Stimulated activated CD4-positive, alpha-beta T cell treated with anti-CD3 and anti-CD28 coated beads, TNF-alpha, amount 100 ng/mL, for 1 hour (primary cell): ENCODE measurements at places on chromosomes 7 and 10.

DNA sequence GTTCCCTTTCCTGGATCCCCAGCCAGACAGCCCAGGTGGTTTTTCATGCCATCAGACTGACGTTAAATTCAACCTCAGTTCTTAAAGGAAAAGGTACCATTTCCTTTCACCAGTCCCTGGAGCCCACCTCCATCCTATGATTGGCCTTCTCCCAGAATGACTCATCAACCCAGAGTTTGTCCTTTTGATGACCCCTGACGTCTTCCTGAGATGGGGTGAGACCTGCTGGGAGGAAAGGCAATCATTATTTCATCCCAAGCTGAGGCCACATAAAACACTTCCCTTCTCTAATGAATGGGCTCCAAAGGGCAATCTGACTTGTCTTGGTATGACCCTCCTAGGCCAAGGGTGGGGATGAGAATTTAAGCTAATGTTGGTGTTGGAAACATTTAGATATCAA is 750.7 kb downstream of the SUGCT start:
- no peak for DNase-seq

DNA sequence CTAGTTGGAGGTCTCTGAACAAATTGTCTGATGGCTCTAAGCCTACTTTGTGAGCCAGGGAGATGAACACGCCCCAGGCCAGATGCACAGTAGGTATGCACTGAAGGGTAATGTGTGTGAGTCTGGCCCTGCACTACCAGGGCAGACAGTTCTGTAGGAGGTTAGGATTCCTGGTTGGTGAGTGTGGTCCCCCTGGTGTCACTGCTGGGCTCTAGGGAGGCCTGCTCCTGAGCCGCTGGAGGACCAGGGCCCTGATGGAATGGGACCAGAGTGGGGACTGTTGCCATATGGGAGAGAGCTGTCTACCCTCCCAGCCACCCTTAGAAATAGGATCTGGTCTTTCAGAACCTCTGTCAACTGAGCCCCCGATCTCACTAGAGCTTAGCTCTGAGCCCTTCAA is 42.0 kb downstream of the CDH23 start:
- DNase-seq = no peak

DNA sequence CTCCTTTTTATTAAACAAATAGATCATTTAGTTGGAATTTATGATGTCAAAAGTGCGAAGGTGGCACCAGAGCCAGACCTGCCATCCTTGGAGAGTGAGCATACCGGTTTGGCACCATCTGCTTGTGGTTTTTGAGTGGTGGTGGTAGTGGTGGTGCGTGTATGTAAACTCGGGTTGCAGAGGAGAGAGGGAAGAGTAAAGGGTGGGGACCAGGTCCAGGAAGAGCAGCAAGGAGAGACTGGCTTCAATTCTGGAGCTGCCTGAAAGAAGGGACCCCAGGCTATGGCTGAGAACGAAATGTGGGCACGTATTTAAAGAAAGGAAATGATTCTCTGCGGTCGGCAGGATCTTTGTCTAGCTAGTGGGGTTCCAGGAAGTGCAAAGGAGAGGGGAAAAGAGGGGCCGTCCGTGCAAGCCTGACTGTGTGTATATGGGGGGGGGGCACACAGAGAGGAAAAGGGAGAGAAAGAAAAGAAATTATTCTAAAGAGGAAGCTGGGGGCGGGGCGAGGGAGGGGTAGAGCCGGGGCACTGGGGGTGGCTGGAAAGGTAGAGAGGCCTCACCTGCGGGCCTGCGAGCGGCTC is 448 bp upstream of the GOLGA7B start:
- no peak for DNase-seq

DNA sequence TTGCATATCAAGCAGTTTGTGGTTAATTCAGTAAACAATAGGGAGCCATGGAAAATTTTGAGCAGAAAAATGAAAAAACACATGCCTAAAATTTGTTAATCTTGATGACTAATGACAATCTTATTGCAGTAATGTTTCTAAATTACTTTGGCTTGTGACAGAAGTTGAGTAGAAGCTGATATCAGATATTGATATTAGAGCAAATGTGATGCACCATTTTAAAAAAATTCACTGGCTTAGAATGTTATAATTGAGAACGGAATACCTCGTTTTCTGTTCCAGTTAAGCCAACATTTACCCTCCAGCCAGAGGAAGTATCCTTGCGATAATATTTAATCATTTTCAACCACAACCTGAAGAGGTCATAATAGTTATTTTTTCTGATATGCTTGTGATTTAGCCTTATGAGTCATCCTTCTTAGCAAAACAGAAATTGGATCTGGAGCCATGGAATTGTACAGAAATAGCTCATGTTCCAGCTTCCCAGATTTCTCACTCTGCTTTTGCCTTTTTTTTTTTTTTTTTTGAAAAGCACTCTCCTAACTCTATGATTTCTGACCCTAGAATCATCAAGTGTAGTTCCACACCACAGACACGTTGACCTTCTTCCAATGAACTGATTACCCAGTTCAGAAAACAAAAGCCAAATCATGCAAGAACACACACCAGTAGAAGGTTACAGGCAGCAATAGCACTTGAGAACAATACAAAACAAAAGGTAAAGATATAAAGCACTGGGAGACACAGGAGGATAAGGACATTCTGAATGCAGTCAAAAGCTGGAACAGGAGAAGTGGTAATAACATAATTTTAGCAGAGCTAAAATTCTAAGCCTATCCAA is 96.8 kb upstream of the PHYHIPL start:
- no peak for DNase-seq

DNA sequence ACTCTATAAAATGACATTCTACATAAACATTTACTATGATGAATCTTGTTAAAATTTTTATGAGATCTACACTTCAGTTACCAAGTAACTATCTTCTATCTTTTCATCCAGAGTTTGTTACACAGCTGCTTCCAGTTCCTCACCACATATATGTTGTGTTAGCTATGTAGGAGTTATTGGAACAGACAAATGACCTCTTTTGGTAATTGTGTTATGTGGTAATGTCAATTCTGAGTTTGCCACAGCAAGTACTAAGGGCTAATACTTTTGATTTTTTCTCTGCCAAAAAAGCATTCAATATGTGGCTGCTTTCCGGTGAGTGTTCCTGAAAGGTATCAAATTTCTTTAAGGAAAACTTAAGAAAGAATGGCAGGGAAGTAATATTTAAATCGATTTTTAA is 573.9 kb upstream of the PCDH15 start:
- no peak for DNase-seq

DNA sequence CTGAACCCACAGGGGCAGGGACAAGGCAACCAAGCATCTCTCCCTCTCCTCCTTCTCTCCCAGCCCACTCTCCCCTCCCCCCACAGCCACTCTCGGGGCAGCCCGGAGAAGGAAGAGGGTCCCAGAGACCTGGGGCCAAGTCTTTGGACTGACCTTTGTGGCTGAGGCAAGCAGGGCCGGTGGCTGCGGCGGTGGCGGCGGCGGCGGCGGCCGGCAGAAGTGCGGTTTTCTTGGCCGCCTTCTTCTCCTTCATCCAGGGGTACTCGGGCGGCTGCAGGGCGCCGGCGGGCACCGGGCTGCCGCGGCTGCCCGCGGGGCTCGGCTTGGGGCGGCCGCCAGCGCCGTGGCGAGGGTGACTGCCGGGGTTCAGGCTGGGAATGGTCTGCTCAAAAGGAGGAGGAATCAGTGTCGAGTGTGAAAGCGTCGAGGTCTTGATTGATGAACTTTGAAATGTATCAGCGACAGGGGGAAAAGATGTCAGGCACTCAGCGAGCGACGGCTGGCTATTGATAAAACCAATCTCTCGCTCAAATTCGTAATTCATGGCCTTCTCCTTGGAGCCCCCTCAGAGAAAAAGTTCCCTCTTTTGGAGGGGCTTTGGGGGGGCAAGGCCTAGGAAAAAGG is 414 bp downstream of the HOXA2 start:
- DNase-seq = no peak

DNA sequence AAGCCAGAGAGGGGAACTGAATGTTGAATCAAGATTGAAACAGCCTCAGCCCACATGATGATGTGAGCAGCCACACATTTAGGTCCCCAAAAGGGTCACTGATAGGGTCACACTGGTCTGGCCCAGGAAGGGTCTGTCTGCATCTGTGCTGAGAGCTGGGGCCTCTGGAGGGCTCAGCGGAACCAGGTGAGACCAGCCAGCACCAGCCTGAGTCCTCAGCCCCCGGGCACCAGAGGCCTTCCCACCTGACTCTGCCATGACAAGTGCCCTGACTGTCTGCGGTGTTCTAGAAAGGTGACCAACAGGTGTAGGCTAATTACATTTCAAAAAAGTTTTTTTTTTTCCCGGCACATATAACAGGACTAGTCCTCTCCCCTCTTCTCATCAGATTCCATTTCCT is 76.2 kb downstream of the WDR11 start:
- DNase-seq = no peak

DNA sequence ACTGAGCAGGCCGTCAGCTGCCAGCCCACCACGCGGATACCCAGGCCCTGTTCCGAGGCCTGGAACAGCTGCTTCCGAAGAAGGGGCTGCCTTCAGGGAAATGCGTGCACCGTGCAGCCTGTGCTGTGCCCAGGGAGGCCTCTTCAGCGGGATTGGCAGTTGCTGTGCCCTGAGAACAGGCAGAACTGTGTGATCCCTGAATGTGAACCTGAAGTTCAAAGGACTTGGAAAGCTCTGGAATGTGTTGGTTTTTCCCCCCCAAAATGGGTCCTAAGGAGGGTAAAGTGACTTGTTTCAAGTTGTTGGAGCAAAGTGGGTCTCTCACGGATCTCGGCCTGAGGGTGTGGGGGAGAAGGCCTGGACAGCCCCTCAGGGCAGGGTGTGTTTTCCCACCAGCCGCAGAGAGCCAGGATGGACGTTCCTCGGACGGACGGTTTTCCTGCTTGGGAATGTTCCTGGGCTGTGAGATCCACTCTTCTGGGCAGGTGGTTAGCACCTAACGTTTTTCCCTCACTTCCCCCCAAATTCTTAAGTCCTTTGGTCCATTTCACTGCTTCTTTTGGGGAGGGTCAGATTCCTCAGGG is 2.1 kb downstream of the SPRN start:
- DNase-seq = no peak

- no peak for DNase-seq
These were observed 56.4 kb upstream of the PMPCB start for GRCh38 chr7:103240806-103241205.

- peak; percentile 94 for DNase-seq
These were observed 814 bp upstream of the CDK13 start for GRCh38 chr7:39948956-39949928.

DNA sequence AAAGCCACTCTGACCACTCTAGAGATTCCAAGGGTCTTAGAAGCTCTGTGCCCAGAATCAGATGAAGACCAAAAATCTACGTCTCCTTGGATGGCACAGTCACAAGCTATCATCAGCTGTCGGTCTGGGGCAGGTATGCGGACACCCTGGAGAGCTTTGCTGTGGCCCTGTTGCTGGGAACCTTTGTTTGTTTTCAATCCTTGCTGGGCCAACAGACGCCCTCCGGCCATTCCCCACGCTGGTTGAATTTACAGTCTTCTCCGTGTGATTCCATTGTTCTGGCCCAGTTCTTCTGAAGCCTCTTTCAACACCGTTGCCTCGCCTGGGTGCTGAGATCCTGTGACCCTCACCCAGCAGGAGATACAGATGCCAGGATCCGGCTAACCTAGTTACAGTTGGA is 149.4 kb upstream of the PFKP start:
- no peak for DNase-seq

- DNase-seq = no peak
These were observed at the start of gene PON3 for GRCh38 chr7:95396136-95397032. PON3 (minus strand) TSS chr7:95396375; CDS start chr7:95396350, 25 bp downstream.

GRCh38 chr10:28663576-28664368 is 13.5 kb upstream of the BAMBI start:
- DNase-seq = peak; percentile 49

DNA sequence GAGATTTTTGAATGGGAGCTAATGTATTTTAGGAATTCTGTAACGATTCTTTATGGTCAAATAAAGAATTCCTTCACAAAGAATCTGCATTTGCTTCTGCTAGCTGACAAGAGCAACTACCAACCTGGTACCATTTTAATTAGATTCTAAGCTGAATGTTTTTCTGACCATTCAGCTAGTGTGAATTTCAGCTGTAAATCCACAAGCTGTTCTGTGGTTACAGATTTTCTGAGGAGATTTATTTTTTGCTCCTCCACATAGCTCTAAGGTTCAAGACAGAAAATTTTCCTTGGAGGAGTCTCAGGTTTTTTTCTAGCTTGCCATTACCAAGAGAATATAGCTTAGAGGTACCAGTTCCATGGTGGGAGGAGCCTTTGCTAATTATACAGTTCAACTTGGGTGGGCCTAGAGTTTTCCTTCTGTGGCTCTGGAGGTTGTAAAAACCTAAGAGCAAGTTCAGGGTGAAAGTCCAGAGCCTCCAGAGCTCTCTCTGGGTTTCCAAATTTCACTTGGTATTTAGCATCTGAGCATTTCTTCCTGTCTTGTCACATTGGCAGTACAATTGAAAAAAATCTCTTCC is 120.1 kb downstream of the JAZF1 start:
- no peak for DNase-seq

DNA sequence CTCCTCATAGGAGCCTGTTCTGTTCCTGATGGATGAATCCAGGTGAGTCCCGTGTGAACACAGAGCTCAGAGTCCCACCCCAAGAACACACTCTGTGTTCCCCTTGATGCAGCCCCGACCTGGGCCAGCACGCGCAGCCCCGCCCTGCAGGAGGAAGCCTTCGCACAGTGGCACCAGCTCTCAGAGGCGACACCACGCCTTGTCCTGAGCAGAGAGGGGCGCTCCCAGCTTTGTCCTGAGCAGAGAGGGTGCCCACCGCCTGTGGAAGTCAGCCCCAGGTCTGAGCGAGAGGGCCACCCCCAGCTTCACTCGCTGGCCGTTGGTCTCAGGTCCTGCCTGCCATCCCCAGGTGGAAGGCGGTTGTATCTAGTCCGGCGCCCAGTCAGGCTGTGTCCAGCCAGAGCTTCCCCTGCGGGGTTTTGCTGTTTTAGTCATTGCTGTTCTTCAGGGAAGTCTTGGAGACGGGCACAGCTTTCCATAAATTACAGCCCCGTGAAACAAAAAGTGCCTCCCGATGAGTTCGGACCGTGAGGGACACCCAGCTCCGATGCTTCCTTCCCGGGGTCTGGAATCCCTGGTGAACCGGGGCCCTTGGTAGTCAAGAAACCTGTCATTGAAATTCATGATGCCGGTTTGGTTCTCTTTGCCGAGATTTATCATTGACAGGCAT is 43.6 kb downstream of the NKX6-2 start:
- no peak for DNase-seq

- DNase-seq = no peak
These were observed 734 bp downstream of the PCLO start for GRCh38 chr7:83161899-83162401.

DNA sequence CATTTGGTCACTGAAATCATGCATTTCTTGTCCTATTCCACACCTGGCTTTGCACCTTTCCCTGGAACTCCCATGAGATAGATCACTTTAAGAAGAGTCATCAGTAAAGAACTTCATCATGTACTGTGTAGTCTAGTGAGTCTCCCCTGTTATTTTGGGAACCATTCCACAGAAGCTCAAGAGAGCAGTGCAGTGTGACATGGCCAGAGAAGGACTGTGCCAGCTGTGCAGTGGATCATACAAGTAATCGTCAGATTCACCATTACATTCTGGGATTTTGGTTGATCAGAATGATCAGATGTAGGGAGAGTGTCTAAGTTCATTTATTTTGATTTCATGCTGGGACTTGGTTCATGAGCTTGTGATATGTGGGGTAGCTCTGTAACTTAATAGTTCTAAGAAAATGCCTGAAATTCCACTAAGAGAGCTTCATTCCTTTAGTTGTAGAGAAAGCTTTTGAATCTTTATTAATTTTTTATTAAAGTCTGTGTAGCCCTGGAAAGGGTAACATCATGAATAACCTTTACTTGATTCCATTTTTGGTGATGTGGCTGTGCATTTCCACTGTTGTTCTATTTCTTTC is 166.8 kb downstream of the SUGCT start:
- no peak for DNase-seq
